Osteocyte (in vitro differentiated cells): ENCODE measurements at places on chromosomes 3 and 15.

DNA sequence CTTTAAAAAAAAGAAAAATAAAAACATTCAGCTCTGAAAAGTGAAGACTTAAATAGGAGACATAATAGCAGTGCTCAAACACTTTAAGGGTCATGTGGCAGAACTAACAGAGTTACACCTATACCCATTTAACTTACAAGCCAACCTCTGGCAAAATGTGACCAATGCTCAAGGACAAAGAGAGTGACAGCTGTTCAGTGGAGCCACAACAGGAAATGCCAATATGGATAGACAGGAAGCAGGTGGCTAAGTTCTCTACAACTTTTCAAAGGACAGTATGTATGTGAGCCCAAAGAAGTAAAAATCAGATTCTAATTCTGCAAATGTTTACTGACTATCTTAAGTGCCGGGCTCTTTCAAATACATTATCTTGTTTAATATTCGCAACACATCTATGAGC lies 3.4 kb downstream of the TMCC1 start:
- DNase-seq, result no peak

GRCh38 chr3:187808527-187808895 lies 63.2 kb upstream of the BCL6 start:
- DNase-seq, result no peak

DNA sequence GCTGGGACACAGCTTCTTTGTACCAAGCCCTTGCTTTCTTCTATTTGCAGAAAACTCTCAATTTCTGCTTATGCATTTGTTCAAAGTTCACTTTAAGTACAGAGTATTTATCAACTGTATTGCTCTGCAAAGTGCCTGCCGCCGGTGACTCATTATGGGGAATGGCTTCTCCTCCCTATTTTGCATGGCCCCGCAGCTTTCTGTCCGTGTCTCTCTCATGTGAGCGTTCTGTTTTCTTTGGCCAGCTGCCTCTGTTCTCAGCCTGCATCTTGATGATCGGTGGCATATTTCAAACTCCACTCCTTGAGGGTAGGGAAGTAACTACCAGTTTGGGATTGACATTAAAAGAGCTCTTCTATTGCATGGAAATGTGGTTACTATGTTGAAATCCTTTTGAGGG lies 28.6 kb upstream of the ST8SIA2 start:
- no peak for DNase-seq

DNA sequence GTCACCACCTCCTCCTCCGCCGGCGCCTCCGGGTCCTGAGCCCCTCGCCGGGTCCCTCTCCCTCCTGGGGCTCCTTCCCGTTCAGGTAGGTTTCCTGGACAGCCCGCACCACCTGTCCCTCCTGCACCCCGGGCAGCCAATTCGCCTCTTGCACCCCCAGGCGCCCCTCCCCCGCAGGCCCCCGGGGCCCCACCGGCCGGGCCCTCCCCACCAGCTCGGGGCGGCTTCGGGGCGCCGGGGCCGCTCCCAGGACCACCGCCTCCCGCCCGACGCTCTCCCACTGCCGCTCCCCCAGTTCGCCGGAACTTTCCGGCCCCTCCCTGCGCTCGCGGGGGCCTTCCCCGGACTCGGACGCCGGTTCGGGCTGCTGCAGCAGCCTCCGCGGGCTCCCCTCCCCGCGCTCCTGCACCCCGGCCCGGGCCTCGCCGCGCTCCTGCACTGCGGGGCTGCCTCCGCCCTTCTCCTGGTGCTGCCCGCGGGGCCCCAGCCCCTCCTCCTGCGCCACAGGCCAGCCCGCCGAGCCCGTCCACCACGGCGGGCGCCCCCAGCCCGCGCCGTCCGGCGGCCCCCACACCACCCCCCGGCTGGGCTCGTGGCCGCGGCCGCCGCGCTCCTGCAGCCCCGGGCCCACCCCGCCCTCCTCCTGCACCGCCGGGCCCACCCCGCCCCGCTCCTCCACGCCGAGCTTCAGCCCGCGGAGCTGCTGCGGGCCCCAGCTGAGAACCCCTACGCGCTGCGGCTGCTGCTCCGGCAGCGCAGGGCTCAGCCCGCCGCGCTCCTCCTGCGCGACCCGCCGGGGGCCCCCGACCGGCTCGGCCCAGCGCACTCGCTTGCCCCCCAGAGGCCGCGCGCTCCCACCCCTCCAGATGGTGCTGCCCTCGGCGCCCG lies 587 bp upstream of the TNK2 start:
- DNase-seq, result no peak

DNA sequence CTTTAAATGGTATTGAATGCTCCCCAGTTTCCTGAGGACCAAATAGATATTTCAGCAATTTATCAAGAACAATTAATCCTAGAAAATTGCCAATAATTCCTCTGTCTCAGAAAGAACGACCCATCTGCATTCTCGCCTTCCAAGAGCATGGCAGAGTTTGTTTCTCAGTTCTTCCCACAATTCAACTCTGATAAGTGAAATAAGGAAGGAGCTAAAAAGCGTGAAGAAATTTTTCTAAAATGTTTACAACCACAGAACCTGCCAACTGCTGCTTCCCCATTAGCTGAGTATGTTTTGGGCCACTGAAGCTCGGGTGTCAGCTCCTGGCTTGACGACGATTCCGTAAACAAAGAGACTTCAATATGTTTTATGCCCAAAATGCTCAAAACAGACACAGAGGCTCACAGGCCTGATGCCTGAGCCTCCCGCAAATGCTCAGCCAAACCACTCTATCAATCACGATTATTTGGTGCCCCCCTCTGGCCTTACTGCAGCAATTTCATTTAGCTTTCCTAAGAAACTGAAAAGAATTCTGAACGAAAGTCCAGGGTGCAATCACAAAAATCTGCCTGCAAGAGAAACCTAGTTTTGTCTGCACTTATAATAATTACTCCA lies 259.2 kb upstream of the CCDC54 start:
- DNase-seq, result no peak

DNA sequence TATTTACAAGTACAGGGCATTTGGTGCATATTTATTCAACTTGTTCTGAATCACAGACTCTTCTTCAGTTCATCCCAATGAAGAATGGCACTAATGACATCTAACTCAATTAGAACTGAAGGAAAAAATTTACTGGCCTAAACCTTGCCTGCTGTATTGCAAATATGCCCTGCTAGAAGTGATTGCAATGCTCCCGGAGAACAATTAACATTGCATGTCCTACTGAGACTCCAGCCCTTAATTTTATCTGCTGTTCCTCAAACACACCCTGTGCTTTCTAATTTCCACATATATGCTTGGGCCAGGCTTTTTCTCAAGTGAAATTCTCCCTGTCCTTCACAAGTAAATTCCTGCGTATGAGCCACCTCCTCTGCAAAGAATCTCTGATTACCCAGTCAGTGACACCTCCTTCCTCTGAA lies 8.3 kb downstream of the ACKR4 start:
- no peak for DNase-seq

DNA sequence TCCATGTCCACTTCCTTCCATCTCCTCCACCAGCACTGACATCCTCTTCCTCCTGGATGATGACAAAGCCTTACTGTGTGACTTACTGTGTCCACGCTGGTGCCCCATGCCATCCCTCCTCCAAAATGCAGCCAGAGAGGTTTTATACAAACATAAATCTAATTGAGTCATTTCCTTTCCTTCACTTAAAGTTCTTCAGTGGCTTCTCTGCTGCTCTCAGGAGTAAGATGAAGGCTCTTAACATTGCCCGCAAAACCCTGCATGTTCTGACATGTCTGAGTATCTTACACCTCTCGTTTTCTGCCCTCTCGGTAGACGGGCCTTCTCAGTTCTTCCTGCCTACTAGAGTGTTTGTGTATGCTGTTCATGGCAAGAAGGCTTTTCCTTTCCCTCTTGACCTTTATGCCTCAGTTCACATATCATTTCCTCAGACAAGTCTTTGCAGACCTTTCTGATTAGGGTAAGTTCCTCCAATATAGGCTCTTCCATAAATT lies 175.5 kb downstream of the CFAP20DC start:
- no peak for DNase-seq

GRCh38 chr3:111585217-111585616 lies 9.9 kb downstream of the ZBED2 start:
- no peak for DNase-seq

DNA sequence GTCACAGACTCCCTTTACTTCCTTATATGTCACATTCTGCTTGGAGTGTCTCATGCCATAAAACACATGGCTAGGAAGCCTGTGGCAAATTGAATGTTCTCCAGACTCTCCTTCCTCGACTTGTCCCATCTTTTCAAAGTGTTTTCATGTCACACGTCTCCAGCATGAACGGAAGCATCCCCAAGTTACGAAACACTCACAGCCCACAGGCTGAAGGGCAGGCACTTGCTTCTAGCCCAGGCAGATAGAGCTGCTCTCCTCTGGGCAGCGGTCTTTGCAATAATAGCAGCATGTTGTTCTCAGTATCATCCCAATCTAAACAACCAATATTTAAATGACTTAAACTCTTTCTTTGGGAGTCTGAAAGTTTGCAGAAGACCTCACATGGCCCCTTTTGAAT lies 85.3 kb upstream of the ADAMTS9 start:
- no peak for DNase-seq

DNA sequence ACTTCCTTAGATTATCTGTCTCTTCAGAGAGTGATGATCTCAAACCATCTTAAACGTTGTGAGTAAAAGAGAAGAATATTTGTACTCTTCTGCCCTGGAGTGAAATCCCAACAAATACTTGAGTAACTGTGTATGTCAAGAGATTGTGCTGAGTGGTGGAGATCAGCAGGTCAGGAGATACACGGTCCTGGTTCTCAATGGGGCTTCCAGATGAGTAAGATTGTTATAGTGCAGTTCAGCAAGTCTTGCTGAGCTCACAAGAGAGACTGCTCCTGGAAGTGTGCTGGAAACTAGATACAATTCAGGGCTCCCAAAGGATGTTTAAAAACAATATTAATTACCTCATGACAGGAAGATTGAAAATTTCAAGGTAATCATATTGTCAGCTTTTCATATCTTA lies 184.3 kb downstream of the AKAP13 start:
- DNase-seq, result no peak

- no peak for DNase-seq
Measured at GRCh38 chr15:33200903-33201302, 6.4 kb upstream of the FMN1 start.

GRCh38 chr3:127535106-127535785 lies 55.3 kb downstream of the TPRA1 start:
- DNase-seq, result no peak

GRCh38 chr3:34988296-34988695 lies 651.0 kb upstream of the ARPP21 start:
- DNase-seq, result no peak

- no peak for DNase-seq
Measured at GRCh38 chr15:50886611-50887345, 21.7 kb upstream of the AP4E1 start.

DNA sequence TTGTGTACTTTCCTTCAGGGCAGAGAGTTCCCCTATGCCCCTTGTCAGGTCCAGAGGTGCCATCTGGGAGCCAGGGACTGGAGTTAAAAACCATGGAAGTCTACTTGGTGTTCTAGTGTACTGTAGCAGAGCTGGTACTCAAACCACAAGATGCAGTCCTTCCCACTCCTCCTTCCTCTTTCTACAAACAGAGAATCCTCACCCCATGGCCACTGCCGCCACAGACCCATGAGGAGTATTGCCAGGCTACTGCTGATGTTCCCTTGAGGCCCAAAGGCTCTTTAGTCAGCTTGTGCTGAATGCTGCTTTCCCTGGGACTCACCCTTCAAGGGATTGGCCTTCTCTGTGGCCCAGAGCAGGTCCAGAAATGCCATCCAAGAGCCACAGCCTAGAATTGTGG lies 229.2 kb upstream of the ZPLD1 start:
- no peak for DNase-seq
